ENCODE measurements at places on chromosomes 4 and X.
A peak's percentile ranks its signal among the peaks of the same experiment; 100 is the strongest.

DNA sequence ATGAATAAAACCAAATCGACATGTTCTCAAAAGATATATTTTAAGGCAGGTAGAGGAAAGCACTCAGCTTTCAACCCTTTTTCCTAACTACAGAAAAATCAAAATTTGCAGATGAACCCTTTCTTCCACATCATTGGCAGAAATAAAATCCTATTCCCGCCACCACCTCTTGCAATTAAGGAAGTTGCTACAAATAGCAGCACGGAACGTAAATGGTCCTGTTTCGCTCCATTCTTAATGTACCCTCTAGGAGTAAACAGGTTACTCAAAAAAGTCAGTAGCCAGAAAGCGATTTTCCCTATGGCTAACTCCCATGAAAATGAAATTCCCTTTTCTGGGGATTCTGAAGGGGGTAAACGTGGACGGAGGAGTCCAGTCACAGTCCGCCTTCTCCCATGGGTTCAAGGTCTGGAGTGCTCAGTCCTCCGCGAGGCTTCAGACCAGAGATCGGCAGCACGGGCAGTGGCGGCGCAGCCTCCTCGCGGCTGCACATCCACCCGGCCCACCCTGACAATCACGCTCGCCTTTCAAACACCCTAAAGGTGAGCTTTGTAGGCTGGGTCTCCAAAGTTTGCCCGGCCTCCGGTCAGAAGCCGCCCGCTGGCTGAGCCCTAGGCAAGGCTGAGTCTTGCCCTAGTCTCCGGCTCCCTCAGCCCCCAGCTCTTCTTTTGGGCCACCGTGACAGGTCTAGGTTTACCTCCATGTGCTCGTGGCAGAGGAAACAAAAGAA, 1.8 kb downstream of the ATP11C start:
- no peak for DNase-seq

DNA sequence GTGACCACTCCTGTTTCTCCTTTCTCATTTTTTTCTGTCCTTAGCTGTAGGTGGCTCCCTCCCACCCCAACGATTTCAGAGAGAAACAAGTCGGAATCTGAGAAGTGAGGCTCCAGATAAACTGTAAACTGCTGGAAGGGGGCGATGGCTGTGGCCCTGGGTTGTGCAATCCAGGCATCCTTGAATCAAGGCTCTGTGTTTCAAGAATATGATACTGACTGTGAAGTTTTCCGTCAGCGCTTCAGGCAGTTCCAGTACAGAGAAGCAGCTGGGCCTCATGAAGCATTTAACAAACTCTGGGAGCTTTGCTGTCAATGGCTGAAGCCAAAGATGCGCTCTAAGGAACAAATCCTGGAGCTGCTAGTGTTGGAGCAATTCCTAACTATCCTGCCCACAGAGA, 37.7 kb downstream of the ETDC start:
- DNase-seq: no peak

- DNase-seq: no peak
These were observed 35.0 kb downstream of the NPY5R start for GRCh38 chr4:163378661-163379060.

DNA sequence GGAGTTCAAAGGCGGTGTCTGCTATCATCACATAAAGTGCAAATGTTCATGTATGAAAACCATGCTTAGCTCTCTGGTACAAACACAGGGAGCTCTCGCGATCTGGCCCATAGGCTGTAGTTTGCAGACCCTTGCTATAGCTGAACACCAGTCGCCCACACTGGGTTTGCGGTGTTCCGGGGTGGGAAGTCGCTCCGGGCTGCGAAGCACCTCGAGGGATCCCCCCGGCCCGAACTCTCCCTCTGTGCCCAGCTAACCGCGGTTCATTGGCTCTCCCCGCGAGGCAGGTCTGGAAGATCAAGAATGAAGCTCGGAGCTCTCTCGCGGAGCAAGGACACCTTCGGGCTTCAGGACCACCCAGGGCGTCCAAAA, 341 bp upstream of the PRPS2 start:
- no peak for DNase-seq

- peak; percentile 17 for DNase-seq
These were observed 895 bp downstream of the SMIM14 start for GRCh38 chr4:39637586-39638353.

DNA sequence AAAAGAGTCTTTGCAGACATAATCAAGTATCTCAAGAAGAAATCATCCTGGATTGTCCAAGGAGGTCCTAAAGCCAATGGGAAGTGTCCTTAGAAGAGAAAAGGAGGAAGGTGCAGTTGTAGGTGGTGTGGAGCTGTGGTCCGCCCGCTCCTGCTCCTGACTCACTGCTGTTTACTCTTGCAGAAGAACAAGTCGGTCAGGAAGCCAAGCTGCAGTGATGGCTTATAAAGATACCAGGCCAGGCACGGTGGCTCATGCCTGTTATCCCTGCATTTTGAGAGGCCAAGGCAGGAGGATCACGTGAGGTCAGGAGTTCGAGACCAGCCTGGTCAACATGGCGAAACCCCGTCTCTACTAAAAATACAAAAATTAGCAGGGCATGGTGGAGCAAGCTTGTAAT, 66.4 kb upstream of the ATP6AP2 start:
- no peak for DNase-seq

- no peak for DNase-seq
These were observed 154.5 kb downstream of the FANCB start for GRCh38 chrX:14718403-14718802.

- peak; percentile 34 for DNase-seq
These were observed 800 bp downstream of the KDM5C start for GRCh38 chrX:53223955-53224859.

DNA sequence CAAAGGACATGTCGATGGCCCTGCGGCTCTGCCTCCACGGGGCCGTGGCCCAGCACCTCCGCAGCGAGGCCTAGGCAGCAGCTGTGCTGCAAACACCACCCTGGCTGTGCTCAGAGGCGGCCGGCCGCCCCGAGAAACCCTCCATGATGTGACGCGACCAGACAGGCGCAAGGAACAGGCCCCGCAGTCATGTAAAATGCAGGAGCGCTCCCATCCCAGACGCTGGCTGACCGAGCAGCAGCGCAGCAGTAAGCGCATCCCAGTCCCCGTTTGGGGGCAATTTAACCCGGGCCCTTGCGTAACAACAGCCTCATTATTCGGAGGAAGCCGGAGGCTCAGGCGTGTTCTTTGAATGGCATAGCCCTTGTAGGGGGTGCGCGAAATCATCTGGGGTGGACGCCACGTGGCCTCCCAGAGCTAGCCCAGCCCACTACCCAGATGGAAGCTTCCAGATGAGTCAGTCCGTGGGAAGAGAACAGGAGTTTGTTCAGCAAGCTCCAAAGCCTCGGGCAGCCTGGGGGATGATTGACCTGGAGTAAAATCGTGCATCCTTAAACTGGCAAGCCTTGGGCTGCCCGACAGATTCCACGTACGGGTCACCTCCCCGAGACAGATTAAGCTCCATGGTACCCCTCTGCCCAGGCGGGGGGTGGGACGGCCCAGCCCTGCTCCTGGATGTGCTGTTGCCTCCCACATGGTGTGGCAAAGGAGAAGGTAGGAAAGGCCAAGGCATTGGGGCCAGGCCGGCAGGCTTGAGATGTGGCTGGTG, 124.0 kb downstream of the HMX1 start:
- DNase-seq: no peak

GRCh38 chr4:123351713-123352112, 44.9 kb upstream of the SPRY1 start:
- no peak for DNase-seq

DNA sequence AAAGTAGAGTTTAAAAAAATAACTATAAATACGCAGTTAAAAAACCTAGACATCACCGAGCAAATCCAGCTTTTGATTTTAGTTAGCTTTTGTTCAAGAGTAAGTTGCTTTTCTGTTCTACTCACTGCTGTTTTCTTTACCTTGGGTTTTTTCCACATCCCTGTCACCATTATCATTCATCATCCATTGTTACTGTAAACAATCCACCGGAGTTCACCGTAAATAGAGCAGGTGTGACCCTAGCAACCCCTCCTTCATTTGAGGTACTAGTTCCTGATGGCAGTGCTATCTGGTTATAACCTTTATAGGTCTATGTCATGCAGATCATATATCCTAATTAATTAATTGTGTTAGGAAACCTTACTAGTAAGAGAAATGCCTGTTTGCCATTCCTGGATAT, 43.0 kb upstream of the TEX13D start:
- no peak for DNase-seq

GRCh38 chrX:101408532-101408841, 465 bp downstream of the HNRNPH2 start:
- DNase-seq: no peak

GRCh38 chr4:86955888-86956451, 21.2 kb downstream of the AFF1 start:
- DNase-seq: no peak
